ENCODE measurements at places on chromosomes 2 and 18.
A peak's percentile ranks its signal among the peaks of the same experiment; 100 is the strongest.

- no peak for DNase-seq
Measured at GRCh38 chr2:51301381-51301780, 269.4 kb upstream of the NRXN1 start.

GRCh38 chr2:75025633-75026380 is 67.4 kb downstream of the POLE4 start:
- no peak for DNase-seq

DNA sequence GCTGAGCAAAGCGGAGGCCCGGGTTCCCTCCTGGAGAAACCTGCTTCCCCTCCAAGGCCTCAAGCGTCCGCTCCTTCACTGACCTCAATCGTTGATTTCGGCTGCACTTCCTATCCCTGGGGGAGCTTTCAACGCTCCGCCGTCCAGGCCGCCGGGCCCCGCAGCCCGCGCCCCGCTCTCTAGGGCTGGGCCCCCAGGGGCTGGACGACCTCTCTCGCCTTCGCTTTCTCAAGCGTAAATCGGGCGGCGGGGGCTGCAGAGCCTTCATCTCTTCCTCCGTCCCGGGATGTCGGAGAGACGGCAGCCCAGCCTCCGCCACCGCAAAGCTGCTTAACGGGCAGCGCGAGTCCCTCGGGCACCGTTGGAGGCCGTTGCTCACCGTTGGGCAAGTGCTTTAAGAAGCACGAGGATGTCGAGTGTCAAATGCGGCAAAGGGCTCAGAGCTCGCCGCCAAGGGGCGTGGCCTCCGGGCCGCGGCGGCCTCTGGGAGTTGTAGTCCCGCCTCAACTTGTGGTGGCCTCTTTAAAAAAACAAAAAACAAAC is 8.5 kb downstream of the HES6 start:
- peak; percentile 91 for DNase-seq

DNA sequence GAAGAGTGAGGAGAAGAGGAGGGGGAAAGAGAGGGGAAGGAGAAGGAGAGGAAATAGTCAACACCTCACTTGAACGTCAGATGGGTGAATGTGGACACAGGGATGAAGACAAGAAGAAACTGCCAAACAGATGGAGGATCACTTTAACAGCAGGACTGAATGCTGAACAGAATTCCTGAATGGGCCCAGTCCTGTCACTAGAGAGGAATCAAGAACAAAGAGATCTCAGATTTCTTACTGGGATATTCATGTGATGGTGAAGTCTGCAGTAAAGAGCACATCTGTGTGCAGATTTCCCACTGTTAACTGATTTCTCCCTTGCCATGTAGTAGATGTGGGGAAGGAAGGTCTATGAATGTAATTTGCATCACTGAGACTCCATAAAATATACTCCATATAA is 135.4 kb downstream of the L3MBTL4 start:
- DNase-seq: no peak

DNA sequence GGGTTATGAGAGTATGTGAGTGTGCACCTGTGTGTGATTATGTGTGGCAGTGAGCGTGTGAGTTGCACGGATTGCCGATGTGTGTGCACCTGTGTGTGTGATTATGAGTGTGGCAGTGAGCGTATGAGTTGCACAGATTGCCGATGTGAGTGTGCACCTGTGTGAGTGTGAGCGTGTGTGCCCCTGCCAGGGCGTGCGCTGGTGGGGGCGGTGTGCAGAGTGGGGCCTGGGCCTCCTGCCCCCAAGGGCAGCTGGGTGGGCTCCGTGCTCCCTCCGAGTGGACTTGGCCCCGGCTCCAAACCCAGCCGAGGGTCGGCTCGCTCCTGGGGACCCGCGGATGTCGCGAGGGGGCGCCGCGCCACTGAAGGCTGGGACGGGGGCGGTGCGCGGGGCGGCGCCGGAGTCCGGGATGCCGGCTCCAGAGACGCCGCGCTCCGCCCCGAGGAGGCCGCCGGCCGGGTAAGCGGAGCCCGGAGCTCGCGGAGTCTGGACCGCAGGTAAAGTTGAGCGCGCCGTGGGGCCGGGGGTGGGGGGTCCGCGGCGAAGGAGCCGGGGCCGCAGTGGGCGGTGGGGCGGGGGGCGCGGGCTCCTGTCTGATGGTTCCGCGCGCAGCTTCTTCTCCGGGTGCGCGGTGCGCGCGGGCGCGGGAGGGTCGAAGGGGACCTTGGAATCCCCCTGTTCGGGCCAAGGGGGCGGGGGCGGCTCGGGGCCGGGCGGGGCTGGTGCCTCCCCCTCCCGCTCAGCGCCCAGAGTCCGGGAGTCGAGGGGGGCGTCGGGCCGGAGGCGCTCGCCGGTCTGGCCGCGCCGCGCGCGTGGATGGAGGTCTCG is at the start of gene KCNG2:
KCNG2 (plus strand) TSS at position 421 of the 828 bp plus-strand sequence. CDS start 65,730 bp downstream, outside the sequence.
- peak; percentile 66 for DNase-seq

DNA sequence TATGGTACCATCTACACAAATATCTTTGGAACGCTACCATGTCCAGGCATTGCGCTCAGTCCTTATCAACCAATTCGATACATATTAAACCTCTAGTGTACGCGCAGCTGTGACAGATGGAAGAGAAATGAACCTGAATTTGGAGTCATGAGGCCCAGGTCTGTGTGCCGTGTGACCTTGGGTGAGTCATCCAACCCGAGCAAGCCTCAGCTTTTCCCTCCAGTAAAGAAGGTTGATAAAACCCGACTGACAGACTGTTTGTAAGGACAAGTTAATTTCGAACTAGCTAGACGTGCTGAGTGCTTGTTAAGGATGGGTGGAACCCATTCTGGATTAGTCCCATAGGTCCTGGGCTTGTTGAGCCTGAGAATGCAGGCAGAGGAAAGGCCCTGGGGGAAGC is 28.2 kb downstream of the GREB1 start:
- DNase-seq: no peak

All from hematopoietic multipotent progenitor cell treated with erythropoietin and hydrocortisone succinate and interleukin-3 and kit ligand, for 4 days (in vitro differentiated cells).